ENCODE measurements at places on chromosomes 3 and 15.

- peak; percentile 27 for DNase-seq
Measured at GRCh38 chr3:147267434-147267833, 138.9 kb downstream of the ZIC4 start.

DNA sequence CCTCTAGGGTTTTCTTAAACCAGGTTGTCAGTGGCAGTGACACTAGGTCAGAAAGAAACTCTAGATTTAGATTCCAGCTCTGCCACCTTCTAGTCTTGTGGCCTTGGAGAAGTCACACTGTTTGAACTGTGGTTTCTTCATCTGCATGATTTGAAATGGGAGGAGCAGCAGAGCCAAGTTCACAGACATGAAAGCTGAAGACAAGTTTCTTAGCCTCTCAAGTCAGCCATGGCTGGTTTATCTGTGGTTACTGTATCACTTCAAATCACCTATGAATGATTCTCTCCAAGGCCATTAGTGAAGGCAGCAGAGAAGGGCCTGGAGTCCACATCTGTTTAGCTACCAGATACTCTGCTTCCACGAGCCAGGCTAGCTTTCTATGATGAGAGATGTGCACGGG, 15.6 kb downstream of the CLEC3B start:
- no peak for DNase-seq

DNA sequence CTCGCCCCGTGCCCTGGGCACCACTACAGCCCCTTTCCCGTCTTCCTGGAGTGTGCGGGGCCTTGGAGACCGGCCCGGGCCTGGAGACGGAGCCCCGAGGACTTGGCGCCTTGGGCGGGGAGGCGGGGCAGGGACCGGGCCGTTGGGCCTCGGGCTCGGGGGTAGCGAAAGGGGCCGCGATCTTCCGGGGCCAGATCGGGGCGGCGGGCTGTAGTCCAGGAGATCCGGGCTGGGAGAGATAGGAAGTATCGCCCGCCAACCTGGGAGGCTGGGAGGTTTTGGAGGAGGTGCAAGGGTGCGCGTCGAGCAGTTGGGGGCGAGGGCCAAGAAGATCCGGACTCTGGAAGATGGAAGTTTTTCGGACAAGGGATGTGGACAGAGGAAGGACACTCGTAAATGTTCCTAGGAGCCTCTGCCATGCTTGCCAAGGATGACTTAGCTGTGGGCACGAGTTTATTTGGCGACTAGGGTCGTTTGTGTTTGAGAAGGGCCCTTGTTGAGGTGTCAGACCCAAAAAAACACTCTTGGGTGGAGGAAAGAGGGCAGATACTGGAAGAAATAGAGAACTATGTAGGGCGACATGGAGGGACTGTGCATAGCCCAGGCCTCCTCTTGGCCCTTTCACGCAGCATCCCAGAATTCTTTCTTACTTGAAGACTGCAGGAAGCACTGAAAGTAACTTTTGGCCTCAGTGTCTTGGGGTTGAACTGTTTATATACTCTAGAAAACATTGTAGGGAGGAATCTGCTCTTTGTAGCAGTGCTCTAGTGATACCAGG, 712 bp downstream of the RTF1 start:
- DNase-seq: peak; percentile 15

GRCh38 chr3:181609030-181609767, 102.5 kb upstream of the SOX2 start:
- DNase-seq: no peak

Measured in fibroblast of skin of right quadriceps (primary cell).